ENCODE measurements at places on chromosomes 5 and 9.

DNA sequence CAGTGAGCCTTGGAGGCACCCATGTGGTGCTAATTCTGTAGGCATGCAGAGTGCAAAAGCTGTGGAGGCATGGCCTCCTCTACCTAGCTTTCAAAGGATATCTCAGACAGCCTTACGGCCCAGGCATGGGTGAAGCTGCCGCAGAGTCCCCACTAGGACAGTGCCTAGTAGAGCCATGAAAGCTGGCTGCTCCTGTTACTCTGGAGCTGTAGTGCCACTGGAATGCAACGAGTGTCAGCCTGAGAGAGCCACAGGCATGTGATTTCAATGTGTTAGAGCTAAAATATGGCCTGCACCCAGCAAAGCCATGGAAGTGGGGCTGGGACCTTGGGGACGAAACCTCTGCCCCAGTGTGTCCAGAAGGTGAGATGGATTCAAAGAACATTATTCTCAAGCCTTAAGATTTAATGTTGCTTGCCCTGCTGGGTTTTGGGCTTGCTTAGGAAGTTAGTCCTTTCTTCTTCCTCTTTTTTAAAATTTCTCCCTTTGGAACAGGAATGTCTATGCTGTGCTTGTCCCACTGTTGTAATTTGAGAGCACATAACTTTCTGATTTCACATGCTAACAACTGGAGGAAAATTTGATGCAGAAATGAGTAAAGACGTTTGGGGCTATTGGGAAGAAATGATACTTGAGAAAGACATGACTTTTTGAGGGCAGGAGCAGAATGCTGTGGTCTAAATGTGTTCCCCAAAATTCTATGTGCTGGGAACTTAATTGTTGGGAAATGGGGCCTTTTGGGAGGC, 298.4 kb downstream of the PSAT1 start:
- no peak for DNase-seq

- no peak for DNase-seq
These were observed 613 bp upstream of the COL15A1 start for GRCh38 chr9:98942906-98943681.

- DNase-seq, result no peak
These were observed 75.6 kb downstream of the DMRTA1 start for GRCh38 chr9:22522206-22522740.

GRCh38 chr5:7412409-7412808, 16.5 kb downstream of the ADCY2 start:
- DNase-seq, result no peak

GRCh38 chr9:133246991-133247390, 28.0 kb downstream of the ABO start:
- no peak for DNase-seq

Data from forelimb muscle (tissue), 1 donor.